ACHN (cell line): ENCODE measurements at places on chromosomes 16 and 17.

GRCh38 chr16:66616592-66616991 is 12.1 kb downstream of the CMTM3 start:
- peak; percentile 53 for DNase-seq

- no peak for DNase-seq
These were observed 32.6 kb downstream of the KLHDC4 start for GRCh38 chr16:87733190-87733589.

DNA sequence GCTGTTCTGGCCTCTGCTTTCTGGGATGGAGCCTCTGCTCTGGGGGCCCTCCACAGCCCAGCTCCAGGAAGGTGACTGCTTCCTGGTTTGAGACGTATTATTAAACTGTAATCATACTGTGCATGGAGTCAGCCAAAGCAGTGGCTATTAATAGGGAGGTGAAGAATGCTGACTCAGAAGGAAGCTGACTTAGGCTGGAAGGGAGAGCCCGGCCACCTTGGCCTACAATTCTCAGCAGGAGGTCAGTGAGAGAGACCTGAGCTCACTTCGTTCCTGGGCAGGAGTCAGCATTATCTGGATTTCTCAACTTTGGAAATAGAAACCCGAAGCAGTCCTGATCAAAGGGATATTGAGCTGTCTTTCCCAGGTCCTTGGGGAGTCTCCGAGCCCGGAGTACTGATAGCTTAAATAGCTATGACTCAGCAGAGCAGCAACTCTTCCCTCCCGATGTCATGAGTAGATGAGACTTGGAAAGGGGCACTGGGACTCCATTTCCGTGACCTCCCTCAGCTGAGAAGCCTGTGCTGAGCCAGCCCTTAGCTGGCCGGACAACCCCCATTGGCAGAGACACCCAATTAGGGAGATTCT is 91.8 kb downstream of the YPEL2 start:
- DNase-seq = peak; percentile 27

DNA sequence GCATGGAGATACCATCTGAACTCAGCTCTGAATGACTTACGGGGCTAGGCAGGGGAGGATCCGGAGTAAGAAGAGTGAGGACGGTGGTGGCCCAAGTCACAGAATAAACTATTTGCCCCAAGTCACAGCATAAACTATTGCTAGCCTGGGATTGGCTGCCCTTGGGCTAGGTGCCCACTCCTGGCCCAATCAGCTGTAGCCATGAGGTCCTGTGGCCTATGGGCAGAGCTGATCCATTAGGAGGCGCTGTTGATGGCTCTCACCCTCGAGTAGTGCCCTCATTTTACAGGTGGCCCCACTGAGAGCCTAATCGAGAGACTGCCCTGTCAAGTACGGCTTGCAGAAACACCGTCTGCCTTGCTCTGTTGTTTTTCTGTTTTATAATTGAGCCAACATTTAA is 62.3 kb upstream of the ZNF423 start:
- DNase-seq = no peak

GRCh38 chr16:73299346-73299745 is 251.4 kb upstream of the ZFHX3 start:
- no peak for DNase-seq

GRCh38 chr17:9672266-9672665 is 26.9 kb downstream of the USP43 start:
- no peak for DNase-seq

- DNase-seq = peak; percentile 54
These were observed 524 bp downstream of the EFTUD2 start for GRCh38 chr17:44898768-44899073.

- peak; percentile 93 for DNase-seq
These were observed at the start of gene HS3ST3A1 for GRCh38 chr17:13601776-13602551. Gene HS3ST3A1, minus strand, starts transcription at chr17:13601929. Its CDS starts 800 bp downstream, at chr17:13601129.

DNA sequence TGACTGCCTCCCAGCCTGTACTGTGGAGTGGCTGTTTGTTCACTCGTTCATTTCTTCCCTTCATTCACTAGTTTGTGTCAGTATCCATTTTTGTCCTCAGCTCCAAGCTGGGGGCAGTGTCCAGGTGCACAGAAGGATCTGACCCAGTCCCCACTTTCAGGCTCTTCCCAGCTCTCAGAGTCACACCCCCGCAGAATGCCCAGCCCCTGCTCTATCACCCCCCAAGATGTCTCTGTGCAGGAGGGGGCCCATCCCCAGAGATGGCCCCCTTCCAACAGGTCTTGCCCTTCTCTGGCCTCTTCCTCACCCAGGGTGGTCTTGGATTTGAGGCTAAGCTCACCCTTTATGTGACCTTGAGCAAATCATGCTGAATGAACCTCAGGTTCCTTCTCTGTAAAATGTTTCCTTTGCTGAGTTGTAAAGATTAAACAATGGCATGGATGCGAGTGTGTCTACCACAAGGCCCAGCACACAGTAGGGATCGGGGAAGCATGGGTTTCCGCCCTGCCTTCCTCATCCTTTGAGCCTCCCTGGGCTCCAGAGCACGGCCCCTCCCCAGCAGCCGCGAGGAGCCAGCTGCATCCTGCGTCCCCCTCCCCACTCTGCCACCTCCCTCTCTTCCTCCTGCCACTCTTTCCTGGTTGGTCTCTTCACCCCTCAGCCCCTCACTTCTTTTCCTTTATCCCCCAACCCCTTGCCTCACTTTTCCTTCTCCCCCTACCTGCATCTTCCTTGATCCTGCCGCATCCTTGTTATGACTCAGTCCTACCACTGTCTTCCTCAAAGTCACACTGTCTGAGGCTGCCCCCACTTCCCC is 2.8 kb downstream of the FBXL19 start:
- DNase-seq = no peak
